ENCODE measurements at places on chromosomes 4 and X.

DNA sequence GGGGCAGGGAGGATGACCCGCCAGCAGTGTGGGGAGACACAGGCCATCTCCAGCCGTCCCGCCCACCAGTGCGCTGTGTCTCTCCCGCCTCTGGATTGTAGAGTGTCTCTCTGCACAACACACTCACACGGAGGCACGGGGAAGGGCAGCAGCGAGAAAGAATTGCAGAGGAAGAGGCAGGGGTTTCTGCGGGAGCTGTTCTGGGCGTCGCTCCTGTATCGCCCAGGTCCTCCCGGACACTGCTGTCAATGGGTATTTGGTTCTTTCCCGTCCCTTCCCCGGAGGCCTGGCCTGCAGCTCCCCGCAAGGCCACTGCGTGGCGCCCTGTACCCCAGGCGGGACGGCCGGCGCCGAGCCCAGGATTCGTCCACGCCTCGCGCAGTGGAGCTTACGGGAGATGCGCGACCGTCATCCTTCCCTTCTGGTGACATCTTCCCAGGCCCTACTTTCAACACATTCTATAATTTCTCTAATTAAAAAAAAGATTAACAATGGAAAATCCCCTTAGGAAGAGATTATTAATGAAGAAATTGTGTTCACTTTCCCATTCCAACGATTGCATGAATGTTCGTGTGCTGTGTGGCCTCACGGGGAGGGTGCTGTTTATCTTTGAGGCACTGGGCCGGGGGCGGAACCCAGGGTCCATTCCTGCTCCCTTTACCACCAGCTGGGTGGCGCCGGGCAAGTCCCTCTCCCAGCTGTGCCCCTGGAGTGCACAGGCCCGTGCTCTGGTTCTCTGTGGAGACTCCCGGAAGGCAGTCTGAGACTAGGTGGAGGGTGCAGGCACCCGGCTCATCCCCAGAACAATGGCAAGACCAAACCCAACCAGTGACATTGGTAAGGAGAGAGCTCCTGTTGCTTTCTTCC, 95.7 kb downstream of the CPZ start:
- DNase-seq = peak; percentile 63

GRCh38 chr4:140764785-140765392, 8.7 kb upstream of the TBC1D9 start:
- DNase-seq = peak; percentile 24

DNA sequence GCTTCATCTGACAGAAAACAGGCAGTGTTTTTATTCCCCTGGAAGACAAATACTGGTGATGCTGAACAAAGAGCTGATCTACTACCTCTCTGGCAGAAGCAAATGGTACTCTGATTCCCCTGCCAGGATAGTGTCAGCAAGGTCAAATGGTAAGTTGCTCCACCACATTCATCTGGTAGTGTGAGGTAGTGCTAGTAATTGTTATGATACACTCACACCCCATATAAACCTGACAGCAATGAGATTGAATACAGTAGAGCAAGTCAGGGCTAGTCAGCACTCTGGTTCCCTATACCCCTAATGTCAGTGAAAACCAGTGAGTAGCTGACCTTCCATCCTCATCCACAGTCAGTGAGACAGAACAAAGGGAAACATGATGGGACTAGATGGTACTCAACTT, 3.4 kb upstream of the SPIN4 start:
- DNase-seq = peak; percentile 44

- no peak for DNase-seq
These were observed 109.2 kb upstream of the EDNRA start for GRCh38 chr4:147371661-147372060.

DNA sequence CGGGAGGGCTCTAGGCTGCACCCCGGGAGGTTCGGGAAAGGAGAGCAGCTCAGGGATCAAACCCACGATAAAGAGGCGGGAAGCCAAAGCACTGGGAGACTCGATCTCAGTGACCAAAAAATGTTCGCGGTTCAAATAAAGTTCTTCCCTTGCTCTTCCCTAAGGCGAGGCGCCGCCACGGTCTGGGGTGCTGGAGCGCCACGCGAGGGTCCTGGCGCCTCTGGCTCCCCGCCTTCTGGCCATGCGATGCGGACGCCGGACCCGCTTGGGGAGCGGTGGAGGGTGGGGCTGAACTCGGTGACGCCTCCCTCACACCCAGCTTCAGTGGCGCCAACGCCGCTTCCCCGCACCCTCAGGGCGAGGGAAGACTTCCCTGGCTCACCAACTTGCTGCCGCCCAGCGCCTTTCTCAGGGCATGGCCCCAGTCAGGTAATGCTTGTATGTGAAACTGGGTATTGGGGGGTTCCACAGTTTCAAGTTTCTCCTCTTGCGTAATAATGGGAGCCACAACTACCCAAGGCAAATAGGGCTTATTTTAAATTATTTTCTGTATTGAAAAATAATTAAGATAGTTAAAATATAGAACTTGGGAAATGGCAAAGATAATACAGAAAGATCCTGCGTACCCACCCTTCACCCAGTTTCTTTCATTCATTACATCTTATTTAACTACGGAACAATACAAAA, at the start of gene QRFPR:
TSS of gene QRFPR (minus strand) at position 243 of the 687 bp plus-strand sequence. CDS start 371 bp downstream, outside the sequence.
- peak; percentile 3 for DNase-seq

GRCh38 chr4:140135529-140136088, 18.4 kb downstream of the MAML3 start:
- no peak for DNase-seq

DNA sequence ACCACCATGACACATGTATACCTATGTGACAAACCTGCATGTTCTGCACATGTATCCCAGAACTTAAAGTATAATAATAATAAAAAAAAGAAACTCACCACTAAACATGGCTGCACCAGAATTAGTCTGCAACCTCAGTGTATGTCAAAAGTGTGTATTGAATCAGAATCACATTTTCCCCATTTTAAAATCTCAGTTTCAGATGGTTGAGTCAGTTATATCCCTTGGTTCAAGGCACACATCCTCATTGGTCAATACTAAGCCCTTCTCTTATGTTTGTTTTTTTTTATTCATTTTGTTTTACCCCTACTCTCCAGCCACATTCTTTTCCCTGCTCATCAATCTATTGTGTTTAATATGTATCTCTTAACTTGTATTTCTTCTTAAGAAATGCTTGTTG, 57.8 kb upstream of the ANXA3 start:
- no peak for DNase-seq
